ENCODE measurements at places on chromosomes 2 and 18. TPM values are rescaled to one million over a fixed set of nuclear protein-coding genes. Genes with fewer than 3 reads are reported as not detected.

- no peak for DNase-seq
These were observed 151.9 kb downstream of the CD226 start for GRCh38 chr18:69795791-69796190.

DNA sequence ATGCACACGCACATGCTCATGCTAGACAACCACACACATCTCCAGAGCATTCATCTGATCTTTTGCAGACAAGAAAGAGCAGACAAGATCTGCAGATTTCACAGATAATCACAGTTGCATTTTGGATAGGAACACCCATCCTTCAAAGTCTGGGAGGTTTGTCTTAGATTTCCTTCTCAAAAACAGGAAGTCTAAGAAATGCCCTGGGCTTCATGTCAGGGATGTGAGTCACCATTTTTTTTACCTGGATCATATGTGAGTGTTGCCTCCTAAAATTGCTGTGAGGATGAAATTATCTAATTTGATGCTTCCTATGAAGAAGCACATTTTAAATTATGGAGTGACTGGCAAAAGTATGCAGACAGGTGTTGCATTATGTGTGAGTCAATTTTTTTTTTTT lies 46.1 kb downstream of the SRD5A2 start:
- DNase-seq: no peak

DNA sequence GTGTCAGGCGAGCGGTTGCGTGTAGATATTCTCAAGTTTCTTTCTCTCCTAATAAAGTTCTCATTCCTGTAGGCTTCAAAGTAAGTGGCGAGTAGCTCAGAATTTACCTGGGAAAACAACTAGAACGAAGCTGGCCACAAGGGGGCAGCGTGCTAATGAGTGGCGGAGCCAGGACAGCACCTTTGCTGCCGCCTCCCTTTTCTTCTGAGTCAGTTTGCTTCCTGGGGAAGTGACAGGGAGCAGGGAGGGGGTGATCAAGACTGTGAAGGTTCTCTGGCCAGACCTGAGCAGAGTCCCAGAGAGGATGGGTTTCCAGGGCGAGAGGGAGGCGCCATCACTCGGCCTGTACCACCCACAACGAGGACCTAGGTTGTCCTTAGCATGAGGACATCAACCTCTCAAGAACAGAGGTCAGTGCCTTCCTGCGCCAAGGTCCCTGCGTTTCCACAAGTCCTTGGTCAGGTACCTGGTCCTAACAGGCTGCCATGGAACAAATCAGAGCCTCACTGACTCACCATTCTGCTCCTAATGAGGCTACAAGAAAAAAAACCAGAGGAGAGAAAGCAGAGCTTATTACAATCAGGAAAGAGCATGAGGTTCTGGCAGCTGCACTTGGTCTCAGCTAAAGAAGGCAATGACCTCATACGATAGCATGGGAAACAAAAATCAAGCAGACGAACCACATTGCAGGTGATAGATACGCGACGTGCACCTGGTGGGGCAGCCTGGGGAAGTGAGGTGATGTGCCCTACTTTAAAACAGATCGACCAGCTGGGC lies 98.7 kb downstream of the PLB1 start:
- peak; percentile 96 for DNase-seq

DNA sequence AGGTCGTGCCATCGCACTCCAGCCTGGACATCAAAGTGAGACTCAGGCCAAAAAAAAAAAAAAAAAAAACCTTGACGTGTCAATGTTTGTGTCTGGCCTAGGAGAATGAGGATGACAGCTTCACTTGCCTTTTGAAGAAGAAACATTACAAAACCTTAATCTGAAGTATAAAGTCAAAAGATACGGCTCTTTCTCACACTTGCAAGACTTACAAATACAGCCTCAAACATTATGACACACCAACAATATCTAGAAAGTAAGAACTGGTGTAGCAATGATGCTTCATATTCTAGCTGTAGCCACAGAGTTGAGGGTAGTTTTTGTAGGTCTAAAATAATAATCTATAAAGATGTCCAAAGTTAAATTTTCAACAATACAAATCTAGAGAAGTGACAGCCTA lies 25.5 kb downstream of the MPPE1 start:
- DNase-seq: no peak

- DNase-seq: no peak
These were observed 12.5 kb downstream of the KCNIP3 start for GRCh38 chr2:95309599-95309998.

DNA sequence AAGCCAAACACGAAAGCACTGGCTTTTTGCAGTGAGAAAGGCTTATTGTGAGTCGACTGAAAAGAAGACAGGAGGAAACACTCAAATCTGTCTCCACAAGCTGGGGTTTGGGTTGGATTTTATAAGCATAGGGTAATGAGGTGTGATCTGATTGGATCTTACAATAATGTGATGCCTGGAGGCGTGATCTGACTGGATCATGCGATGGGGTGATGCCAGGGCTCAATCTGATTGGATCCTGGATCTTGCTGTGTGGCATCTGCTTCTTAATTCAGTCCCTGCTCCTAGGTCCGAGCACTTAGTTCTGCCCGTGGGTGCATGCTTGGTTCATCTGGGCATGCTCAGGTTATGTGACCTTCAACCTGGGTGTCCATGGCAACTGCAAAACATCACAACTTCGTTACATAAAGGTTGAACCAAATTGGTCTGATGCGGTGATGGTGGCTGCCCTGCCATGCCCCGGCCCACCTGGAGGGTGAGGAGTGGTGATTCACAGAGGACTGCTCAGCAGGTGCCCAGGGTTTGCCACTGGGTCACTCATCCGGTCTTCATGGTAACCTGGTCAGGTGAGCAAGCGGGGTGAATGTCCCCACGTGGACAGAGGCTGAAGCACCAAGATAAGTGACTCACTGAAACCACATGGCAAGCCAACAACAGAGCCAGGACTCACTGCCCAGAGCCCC lies 111.0 kb downstream of the KCNF1 start:
- no peak for DNase-seq

- no peak for DNase-seq
These were observed 110.1 kb downstream of the MYO1B start for GRCh38 chr2:191355170-191355758.

GRCh38 chr2:232014681-232015080 lies 53.2 kb downstream of the DIS3L2 start:
- no peak for DNase-seq

GRCh38 chr2:134796373-134796772 lies 42.0 kb upstream of the ACMSD start:
- no peak for DNase-seq

GRCh38 chr2:9765611-9766531 lies 77.4 kb upstream of the TAF1B start:
- no peak for DNase-seq

GRCh38 chr2:190759749-190760213 lies 110.9 kb downstream of the NAB1 start:
- peak; percentile 58 for DNase-seq

GRCh38 chr2:109264595-109265328 lies 135.8 kb downstream of the SH3RF3 start:
- no peak for DNase-seq

GRCh38 chr2:150388289-150388625 lies 99.2 kb downstream of the RND3 start:
- no peak for DNase-seq

GRCh38 chr2:28833740-28834470 lies 23.3 kb downstream of the SPDYA start:
- DNase-seq: no peak

GRCh38 chr2:40352703-40353099 lies 99.2 kb downstream of the SLC8A1 start:
- no peak for DNase-seq

- no peak for DNase-seq
These were observed 24.4 kb downstream of the EHD3 start for GRCh38 chr2:31258351-31258750.

DNA sequence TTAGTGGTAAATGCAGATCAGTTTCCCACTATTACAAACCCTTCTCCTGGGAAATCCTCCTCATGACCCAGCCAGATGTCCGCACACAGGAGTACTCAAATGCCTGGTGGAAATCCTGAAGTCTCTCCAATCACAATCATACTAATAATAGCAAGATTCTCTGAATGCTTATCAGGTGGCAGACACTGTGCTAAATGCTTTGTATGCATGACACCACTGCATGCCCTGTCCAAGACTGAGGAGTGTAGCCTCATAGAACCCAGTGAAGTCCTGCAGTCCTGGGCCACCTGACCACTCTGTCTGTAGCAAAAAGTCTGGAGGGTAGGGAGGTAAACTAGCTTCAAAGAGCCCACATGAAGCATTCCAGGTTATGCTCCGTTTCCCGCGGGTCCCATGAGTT lies 434.8 kb upstream of the CHST9 start:
- DNase-seq: no peak

GRCh38 chr2:241465543-241465942 lies 42.8 kb downstream of the STK25 start:
- DNase-seq: no peak

GRCh38 chr18:11586896-11587295 lies 22.5 kb upstream of the SLC35G4 start:
- DNase-seq: no peak

GRCh38 chr2:187422282-187422681 lies 25.8 kb downstream of the CALCRL start:
- peak; percentile 74 for DNase-seq

DNA sequence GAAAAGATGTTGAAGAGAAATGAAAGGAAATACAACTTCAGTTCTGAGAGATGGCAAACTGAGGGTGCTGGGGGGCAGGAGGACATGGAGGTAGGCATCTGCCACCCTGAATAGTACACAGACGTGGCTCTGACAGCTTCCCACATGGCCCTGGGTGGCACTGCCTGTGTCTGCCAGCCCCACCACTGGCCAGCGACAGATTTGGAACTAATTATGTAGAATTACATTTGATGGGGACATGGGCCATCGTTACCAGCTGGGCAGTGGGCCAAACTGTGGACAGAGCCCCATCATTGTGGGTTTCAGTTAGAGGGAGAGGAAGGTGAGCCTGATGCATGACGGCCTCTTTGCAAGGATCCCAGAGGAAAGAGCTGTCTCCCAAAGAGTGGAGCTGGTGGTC lies 216.0 kb upstream of the HAAO start:
- DNase-seq: no peak

DNA sequence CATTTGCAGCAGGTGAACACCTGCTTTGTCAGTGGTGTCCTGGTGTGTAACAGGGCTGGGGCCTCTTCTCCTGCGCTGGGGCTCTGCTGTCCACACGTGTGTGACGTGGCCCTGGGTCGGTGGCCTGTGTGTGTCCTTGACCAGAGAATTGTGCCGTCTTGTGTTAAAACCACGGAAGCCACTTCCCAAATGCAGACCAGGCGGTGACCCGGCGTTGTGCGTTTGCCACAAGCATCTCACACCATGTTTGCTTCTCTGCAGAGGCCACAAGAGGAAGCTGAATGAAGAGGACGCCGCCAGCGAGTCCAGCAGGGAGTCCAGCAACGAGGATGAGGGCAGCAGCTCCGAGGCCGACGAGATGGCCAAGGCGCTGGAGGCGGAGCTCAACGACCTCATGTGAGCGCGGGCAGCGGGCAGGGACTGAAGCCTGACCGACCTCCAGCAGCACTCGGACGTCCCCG lies 44.3 kb upstream of the KCNG2 start:
- DNase-seq: no peak

- DNase-seq: peak; percentile 42
These were observed 1.3 kb downstream of the SPTBN1 start for GRCh38 chr2:54457323-54458023.

DNA sequence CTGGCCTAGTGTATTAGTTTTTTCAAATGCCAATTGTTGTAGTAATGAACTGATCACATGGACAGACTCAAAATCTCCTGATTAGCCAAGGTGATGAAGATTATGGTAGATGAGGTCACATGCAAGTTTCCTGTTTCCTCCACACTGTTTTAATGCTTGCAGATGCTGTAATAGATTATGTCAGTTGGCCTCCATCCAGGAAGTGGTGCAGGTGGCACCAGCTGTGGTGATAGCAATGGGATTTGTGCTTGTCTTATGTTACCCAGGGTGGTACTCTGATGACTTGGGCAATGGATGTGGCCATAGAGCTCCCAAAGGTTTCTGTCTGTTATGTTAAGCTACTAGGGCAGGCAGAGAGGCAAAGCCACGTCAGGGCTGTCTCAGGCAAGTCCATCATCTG lies 332.9 kb upstream of the DDX18 start:
- DNase-seq: no peak

DNA sequence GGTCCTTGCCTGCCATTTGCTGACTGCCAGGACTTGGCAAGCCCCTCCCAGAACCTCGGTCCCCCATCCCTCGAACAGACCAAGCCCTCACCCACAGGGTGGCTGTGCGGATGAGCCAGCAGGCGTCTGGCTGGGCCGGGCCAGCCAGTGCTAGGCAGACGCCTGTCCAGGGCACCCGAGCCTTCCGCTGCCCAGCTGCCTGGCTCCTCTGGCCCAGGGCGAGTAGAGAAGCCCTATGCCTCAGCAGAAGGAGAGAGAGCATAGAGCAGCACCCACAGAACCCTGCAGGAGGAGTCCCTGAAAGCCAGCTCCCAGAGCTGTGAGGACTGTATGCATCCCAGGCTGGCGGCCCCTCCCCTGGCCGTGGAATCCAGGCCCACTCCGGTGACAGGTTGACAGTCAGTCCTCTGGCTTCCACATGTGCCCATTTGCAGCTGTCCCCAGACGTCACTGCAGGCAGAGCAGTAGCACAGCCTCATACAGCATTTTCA lies 62.1 kb upstream of the GLI2 start:
- no peak for DNase-seq

GRCh38 chr18:57048351-57048750 lies 98.5 kb upstream of the BOD1L2 start:
- no peak for DNase-seq

PROC gene
- under 0.01 TPM for total RNA-seq

PUM2 gene
- total RNA-seq: 41.1 TPM

DPY30 gene
- 51.2 TPM for total RNA-seq

TTR gene
- not detected for total RNA-seq

EHBP1 gene
- total RNA-seq: 17.9 TPM

DSG1 gene
- not detected for total RNA-seq

STPG4 gene
- not detected for total RNA-seq

DUSP2 gene
- total RNA-seq: 0.99 TPM

POMC gene
- 0.99 TPM for total RNA-seq

KLHL41 gene
- 0.20 TPM for total RNA-seq

MFSD2B gene
- under 0.01 TPM for total RNA-seq

SIX2 gene
- not detected for total RNA-seq

UGT1A10 gene
- not detected for total RNA-seq

TDRD15 gene
- total RNA-seq: not detected

IL1RL1 gene
- 0.40 TPM for total RNA-seq

NFATC1 gene
- 20.8 TPM for total RNA-seq
